ENCODE measurements at places on chromosomes 7 and 10.
A peak's percentile ranks its signal among the peaks of the same experiment; 100 is the strongest.

DNA sequence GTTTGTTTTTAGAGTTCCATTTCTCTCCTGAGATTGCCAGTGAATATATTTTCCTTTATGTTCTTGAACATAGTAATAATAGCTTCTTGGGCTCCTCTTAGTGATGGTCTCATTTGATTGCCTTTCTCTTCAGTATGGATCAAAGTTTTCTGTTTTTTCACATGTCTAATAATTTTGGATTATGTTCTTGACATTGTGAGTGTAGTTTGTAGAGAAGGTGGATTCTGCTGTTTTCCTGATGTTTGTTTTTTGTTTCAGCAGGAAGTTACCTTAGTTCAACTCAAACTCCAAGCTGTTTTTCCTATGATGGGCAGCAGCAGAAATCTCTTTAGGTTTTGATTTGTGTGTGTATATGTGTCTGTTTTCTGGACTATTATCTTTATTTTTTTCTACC, 43.8 kb downstream of the TAF3 start:
- DNase-seq, result no peak

- DNase-seq, result no peak
Observed at GRCh38 chr10:97006364-97006763, 174.3 kb downstream of the LCOR start.

DNA sequence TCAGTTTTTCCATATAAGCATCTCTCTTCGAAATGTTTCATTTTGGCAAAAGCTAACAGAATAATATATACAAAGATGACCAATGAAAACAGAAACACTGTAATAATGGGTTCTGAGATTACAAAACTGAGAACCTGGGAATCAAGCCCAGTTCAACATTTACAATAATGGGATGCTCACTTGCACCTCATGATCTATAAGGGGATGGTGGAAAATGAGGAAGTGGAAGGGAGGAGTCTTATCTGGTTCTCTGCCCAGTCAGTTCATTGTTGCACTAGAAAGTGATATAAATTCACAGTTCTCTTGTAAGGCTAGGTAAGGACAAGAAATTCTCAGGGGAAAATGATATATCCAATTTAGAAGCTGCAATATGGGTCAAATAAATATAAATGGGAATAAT, 31.7 kb upstream of the RHOBTB1 start:
- DNase-seq, result no peak

DNA sequence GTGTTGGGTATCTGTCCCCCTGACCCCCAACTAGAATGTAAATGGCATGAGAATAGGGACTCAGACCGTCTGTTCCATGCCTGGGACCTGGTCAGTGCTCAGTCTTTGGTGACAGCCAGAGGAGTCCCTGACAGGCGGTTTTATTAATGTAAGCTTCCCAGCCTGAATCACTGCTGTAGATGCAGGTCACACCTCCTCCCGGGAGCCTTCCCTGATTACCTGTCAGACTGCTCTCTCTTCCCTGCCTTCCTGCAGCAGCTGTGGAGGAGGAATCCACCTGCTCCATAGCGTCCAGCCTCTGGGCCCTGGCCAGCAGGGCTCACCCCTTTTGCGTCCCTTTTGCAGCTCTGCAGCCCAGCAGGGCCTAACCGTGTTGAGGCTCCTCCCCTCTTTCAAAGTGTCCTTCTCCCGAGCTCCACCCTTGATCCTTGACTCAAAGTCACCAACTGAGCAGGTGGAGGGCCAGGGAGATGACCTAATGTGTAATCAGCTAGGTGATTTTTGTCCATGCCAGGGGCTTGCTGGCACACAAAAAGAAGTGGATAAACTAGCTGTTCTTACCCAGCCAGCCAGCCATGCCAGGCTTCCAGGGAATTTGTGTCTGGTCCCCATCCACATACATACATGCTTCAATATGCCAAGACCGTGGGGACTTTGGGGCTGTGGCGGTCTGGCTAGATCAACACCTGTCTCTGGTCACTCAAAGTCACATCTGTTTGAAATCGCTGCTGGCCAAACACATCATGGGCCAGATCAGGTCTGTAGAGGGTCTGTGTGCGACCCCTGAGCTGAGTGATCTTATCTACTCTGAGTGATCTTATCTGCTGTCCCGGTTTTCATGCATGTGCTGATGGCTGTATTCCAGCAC, 195.1 kb downstream of the CCDC3 start:
- DNase-seq, result no peak

DNA sequence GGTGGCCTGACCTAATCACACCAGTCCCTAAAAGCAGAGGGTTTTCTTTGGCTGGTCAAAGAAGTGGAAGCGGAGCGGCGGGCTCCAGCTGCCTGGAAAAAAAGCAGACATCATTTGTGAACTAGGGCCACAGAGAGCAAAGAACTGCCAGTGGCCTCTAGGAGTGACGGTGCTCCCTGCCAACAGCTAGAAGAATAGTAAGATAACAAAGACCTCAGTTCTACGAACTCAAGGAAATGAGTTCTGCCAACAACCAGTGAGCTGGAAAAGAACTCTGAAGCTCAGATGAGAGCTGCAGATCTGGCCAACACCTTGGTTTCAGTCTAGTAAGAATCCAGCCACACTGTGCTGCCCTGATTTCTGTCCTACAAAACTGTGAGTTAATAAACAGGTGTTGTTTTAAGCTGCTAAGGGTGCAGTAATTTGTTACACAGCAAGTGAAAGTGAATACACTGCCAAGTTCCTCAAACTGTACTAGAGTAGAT, 178.0 kb downstream of the SRPK2 start:
- DNase-seq, result no peak

GRCh38 chr10:7788639-7789286, 786 bp downstream of the ATP5F1C start:
- no peak for DNase-seq

DNA sequence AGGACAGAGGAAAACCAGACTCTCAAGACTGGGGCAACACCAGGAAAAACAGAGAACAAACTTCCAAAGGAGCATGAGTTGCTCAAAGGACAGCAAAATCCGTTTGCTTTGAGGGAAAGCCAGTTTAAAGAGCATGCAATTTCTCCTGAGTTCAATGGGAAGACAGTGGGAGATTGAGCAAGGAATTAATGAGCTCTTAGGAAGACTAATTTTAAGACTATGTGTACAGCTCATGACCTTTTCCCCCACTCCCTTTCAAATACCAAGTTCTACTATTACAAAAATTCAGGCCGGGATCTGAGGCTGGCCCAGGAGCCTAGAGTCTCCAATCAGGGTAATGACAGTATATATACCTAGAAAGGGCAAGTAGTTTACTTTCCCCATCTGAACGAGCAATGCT, 79.2 kb downstream of the EPDR1 start:
- no peak for DNase-seq

- DNase-seq, result no peak
Observed at GRCh38 chr7:42722716-42723115, 189.2 kb downstream of the C7orf25 start.

- DNase-seq, result no peak
Observed at GRCh38 chr10:28774051-28774995, 97.0 kb downstream of the BAMBI start.

DNA sequence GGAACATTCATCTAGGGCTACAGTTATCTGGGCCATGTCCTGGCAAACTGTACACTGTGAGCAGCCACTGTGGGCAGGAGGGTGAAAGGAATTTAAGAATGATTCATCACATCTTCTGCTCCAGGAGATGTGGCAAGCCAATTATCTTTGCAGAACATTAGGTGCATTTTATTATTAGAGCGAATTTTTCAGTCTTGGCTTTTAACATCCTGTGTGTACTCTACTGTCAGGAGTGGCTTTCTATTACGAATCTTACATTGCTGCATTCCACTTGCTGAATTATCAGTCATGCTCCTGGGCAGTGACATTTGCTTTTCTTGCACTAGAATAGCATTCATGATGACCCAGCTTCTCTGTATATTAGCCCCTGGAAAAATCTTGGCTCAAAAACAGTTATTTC, 109.2 kb upstream of the TARP start:
- DNase-seq, result no peak

DNA sequence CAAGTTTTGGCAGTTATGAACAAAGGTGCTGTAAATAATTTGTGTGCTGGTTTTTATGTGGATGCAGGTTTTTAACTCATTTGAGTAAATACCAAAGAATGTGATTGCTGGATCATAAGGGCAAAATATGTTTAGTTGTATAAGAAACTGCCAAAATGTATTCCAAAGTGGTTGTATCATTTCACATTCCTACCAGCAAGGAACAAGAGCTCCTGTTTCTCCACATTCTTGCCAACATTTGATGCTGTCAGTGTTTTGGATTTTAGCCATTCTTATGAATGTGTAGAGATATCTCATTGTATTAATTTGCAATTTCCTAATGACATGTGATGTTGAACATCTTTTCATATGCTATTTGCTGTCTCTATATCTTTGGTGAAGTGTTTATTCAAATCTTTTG, 207.3 kb upstream of the LRGUK start:
- no peak for DNase-seq

GRCh38 chr7:133412942-133413341, 160.1 kb downstream of the EXOC4 start:
- no peak for DNase-seq

DNA sequence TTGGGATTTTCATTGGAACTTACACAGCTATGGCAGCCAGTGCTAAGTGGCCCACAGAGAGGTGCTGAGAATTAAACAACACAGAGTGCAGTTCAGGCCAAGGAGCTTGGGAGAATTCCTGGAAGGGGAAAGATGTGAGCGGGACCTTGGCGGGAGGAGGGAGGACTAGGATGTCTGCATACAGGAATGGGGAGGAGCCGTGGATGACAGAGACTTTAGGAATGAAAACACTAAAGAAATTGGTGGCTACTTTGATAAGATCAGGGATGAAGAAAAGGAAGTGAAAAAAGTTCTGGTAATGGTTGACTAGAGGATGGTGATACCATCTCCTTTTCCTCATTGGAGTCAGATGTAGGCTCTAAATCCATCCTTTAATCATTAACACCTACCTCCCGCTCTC, 234.2 kb upstream of the FZD8 start:
- no peak for DNase-seq

DNA sequence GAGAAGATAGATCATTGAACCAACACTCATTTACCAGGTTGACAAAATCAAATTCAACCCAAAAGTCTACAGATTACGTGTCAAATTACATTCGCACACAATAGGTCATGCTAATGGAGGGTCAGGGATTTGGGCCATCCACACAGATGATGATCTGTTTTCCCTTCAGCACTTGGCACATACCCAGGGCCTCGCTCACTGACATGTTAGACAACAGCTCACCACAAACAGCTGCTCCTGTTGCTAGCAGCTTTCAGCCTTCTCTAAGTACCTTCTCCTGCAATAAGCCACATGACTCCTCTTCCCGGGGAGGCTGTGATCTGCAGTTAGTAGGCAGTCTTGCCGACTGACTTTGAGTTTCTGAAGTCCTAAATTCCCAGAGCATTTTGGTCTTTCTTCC, 18.4 kb downstream of the NKX2-3 start:
- peak; percentile 18 for DNase-seq

Measured in NCI-H187 treated with DMSO at 0.1 percent for 48 hours (cell line).